ENCODE measurements at places on chromosomes 16 and 17.
A peak's percentile ranks its signal among the peaks of the same experiment; 100 is the strongest.

DNA sequence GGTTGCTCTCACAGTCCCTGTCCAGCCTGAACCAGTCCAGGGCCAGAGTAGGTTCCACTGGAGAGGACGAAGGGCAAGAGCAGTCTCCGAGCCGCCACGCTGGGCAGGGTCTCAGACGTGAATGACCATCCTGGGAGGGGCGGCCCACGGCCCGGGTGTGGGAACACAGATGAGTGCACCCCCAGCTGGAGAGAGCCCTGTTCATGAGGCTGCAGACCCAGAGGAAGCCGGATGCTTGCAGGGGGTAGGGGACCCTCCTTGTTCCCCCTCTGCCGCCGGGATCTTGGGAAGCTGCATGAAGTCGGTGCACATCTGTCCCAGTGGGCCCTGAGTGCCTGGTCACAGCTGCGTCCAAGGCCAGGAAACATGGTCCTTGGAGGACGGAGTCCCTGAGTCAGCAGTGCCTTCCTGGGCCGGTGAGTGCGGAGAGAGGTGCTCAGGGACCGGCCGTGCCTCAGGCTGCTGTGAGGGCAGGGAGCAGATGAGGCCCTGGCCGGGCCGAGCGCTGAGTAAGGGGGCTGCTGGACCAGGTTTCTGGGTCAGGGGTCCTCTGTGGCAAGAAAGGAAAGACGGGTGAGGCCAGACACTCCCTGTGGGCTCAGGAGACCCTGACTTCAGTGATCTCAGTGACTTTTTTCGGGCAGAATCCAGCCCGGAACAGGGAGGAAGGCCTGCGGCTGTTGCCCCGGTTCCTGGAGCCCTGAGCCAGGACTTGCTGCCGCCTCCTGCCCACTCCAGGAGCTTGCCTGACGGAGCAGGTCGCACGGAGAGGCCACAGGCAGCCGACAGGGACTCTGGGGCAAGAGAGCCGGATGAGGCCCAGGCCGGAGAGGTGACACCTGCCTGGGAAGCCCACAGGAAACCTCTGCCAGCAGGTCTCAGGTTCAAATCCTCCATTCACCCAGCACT is 45.8 kb downstream of the ACTG1 start:
- no peak for DNase-seq

DNA sequence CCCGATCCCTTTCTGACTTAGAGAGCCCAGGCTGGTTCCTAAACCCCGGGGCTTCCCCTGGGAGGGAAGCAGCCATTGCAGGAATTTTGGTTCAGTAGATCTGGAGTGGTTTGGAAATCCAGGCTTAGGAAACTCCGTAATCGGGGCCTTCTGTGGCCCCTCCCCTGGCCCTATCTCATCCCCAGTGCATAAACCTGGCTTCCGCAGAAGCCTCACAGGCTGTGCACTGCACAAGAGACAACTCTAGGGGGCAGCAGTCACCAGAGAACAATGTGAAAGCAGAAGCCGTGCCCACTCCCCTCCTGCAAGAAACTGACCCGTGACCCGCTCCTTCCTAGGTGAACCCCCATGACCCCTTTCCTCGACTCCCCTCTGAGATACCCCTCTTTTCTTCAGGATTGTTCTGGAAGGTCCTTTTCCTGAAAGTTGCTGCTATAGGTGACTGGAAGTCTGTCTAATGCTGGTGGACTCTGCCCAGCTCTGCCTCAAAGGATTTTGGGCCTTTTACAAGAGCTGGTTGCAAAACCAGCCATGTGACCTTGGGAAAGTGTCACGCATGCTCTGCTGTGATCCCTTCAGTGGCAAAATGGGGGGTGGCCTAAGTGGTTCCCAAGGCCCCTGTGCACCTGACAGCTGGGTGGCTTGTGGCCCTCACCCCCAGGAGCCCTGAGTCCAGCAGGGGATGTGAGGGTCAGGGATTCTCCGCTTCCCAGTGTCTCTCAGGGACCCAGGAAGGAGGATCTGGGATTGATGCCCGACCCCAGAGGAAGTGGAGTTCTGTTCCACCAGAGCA is 14.4 kb downstream of the GUCY2D start:
- DNase-seq: peak; percentile 60

GRCh38 chr16:89931305-89931896 is 8.3 kb downstream of the TUBB3 start:
- DNase-seq: no peak

GRCh38 chr17:56779898-56780777 is 53.6 kb downstream of the C17orf67 start:
- DNase-seq: peak; percentile 83

- DNase-seq: peak; percentile 87
Observed at GRCh38 chr17:62965686-62966425, at the start of gene TANC2. TSS of gene TANC2 (plus strand) at chr17:62966235. CDS start at chr17:63009560, 43,325 bp downstream.

GRCh38 chr17:51733166-51733565 is 425.3 kb downstream of the CA10 start:
- DNase-seq: no peak

GRCh38 chr17:46822388-46822921 is 4.0 kb upstream of the WNT3 start:
- no peak for DNase-seq

Data from left colon (tissue), 2 donors.